ENCODE measurements at places on chromosomes 6 and 20. TPM values are rescaled to one million over a fixed set of nuclear protein-coding genes. Genes with fewer than 3 reads are reported as not detected.
A peak's percentile ranks its signal among the peaks of the same experiment; 100 is the strongest.

PET117 gene
- 15.6 TPM for total RNA-seq

TFAP2C gene
- total RNA-seq: 0.16 TPM

COL12A1 gene
- not detected for total RNA-seq

CLDN20 gene
- not detected for total RNA-seq

CLVS2 gene
- total RNA-seq: not detected

FKBP1C gene
- 0.66 TPM for total RNA-seq

AKAP7 gene
- 11.5 TPM for total RNA-seq

ADNP gene
- total RNA-seq: 60.8 TPM

SLC32A1 gene
- not detected for total RNA-seq

GRCh38 chr6:28580475-28580874 is 54.8 kb downstream of the GPX5 start:
- no peak for DNase-seq

DNA sequence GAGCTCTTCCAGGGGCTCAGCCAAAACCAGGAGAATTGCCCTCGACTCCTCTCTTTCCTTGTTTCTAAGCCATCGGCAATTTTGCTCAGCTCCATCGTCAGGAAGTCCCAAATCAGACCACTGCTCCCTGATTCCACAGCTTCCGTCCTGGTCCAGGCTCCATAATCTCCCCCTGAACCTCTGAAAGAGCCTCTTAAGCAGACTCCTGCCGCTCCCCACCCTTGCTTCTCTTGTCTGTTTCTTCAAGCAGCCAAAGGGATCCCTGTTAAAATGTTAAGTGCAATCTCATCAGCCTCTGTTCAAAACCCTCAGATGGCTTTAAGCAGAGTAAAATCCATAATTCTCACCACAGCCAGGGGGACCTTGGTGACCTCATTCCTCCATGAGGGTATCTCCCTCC is 244.7 kb upstream of the SPTLC3 start:
- no peak for DNase-seq

- no peak for DNase-seq
These were observed 432.8 kb downstream of the CD83 start for GRCh38 chr6:14550410-14550809.

- DNase-seq: no peak
These were observed 202.0 kb downstream of the ZFAND3 start for GRCh38 chr6:38021571-38021970.

DNA sequence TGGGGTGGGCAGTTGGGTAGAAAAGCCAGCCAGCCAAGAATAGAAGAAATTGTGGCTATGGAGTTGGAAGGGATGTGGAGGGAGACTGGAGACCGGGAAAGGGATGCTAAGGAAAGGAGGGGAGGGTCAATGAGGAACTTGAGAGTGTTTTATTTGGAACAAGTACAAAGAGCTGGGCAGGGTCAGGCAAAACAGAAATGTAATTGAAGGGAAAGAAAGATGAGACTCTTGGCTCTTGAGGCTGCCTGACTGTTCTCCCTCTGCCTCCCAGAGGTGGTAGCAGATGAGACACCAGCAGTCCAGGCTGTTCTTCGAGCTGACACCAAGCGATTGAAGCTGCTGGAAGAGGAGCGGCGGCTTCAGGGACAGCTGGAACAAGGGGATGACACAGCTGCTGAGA is 12.7 kb downstream of the ABCF1 start:
- no peak for DNase-seq

- peak; percentile 2 for DNase-seq
These were observed 3.5 kb upstream of the SLC22A2 start for GRCh38 chr6:160261991-160262680.

GRCh38 chr6:112253498-112253840 is 898 bp downstream of the LAMA4 start:
- DNase-seq: no peak

DNA sequence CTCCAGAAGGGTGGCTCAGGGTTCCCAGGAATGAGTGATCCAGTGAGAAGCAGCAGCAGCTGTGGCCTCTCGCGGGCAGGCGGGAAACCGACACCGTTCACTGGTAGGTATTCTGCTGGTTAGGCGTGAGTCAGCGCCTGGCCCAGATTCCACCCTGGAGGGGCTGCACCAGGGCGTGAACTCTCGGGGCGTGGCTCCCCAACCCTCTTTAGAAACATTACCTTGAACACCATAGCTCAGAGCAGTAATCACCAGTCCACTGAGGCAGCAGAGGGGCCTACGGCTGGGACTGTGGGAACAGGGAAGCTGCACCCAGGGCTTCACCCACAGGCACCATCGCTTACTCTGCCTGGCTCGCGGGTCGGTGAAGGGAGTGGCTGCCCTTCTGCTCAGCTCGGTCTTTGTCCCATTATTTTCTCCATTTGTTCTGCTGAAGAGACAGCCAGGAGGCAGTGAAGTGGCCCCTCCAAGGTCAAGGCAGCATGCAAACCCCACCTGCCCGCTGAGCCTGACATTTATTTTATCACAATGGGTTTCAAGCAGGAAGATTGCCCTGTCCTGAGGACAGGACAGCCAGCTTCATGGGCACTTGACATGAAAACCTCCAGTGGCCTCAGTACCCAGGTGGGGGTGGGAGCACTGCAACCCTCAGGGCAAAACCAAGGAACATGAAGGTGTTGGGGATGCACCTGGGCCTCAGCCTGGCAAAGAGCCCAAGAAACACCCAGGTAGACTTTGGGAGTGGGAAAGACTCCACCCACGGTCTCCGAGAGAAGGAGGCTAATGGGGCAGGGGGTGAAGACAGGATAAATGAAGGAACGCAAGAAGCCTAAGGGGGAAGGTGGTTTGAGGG is 51.0 kb upstream of the CD93 start:
- no peak for DNase-seq

DNA sequence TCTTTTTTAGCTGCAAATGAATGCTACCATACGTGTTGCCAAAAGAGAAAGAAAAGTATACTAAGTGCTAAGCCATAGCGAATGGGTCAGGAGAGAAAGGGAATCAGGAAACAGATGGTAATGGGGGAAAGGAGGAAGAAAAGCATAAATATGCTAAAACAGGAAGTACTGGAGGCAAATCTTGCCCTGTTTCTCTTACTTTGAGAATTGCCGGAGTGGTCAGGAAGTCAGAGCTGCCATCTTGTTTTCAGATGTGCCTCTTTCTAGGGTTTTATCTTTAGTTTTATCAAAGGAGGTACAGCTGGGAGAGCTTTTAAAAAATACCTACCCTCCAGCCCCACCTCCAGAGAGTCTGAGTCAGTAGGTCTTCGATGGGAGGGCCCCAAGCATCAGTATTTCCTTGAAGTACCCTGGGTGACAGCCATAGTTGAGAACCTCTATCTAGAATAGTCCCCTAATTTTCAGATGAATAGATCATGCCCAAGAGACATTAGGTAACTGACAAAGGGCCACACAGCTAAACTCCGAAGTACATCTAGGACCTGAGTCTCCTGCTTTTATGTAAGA is 193.3 kb downstream of the CLIC5 start:
- no peak for DNase-seq

DNA sequence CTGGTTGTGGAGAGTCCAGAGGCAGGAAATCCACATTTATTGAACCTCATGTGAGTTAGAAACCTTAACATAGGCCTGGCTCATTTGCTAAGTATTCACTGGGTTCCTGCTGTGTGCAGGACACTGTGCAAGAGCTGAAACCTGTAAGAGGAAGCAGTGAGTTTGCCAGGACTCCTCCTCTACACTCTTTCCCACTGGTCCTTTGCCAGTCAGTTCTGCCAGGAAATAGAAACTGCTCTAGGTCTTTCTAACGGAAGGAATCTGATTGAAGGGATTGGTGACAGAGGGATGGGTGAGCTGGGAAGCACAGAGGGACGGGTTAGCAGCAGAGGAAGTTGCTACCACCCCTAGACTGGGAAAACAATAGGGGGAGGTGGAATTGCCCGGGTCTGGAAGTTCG is 234.2 kb upstream of the ECI2 start:
- no peak for DNase-seq

- no peak for DNase-seq
These were observed 6.3 kb upstream of the UTRN start for GRCh38 chr6:144278659-144279314.
